ENCODE measurements at places on chromosomes 3 and 15.

DNA sequence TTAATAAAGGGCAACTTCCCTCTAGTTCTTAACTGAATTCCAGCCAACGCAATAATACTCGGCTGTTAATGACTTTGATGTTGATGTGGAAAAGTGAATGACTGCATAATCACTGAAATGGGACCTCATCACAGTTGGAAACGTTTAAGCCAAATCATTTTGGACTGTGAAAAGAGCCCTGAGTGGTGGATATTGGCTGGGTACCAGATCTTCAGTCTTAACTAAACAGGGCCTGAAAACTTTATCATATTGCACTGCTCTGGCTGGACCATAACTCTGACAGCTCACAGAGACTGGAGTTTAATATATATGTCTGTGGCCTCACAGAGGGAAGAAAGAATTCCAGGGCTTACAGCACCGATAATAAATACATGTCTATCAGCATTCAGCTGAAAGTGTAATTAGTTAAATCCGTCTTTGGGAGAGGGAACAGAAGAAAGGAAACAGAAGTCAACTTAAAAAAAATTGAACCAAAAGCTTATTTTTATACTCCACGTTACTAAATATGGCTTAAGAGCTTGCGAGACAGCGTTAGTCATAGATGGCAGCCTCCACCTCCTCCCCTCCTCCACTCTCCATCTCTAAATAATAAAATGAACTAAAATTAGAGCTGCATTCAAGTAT is 222.3 kb upstream of the CDIN1 start:
- no peak for DNase-seq

DNA sequence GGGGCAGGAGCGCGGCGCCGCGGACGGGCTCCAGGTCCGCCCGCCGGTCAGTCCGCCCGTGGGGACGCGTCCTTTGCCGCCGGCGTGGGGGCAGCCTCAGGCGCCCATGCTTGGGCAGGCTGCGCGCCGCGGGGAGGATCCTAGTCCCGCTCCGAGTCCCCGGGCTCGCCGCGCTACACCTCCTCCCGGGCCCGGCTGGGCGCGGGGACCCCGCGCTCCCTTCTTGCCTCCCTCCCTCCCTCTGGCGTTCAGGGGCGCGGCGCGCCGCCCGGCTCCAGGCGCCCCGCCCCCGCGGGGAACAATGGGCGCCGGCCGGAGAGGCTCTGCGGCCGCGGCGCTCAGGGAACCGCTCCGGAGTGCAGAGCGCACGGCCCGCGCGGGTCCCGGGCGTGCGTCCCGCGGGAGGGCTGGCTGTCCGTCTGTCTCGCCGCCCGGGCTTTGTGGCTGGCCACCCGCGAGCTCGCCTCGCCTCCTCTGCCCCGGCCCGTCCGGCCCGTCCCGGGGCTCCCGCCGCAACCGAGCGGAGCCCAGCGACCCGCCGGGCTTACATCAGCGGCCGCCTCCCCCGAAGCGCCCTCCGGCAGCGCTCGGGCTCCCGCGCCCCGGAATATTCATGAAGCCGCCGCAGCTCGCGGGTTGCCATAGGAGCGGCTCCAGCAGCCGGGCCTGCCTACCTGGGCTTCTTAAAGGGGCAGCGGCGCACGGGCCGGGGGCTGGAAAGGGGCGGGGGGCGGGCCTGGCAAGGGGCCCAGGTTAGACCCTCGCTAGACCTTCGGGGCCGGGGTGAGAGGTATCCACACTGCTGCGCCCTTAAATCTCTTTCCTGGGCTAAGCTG is at the start of gene HCN4:
HCN4 (minus strand) TSS at position 658 of the 836 bp plus-strand sequence. CDS start 688 bp downstream, outside the sequence.
- DNase-seq: no peak

DNA sequence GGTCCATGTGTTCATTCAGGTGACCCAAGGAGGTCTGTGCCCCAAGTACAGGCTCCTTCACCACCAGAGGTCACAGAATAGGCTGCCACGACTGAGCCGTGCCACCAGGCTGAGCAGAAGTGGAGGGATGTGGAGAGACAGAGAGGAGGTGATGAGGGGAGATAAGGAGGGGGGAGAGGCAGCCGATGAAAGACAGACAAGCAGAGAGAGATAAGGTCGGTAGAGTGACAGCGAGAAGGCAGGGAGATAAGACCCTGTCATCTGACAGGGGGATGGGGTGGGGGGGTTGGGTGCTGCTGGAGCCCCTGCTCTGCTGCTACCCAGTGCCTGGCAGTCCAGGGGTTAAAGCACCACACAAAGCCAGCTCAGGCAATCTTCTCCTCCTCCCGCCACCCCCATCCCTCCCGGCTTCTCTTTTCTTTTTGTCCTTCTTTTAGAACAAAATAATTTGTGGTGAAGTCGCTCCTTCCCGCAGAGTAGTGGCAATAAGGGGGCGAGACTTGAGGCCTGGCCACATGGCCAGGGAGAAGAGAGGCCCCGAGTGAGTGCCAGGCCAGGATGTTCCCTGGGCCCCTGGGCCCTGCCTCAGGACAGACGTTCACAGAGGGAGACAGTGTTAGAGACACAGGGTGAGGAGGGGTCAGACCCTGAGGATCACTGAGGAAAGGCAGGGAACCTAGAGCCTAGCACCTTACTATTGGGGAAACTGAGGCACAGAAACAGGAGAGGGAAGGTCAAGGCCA is 67.9 kb downstream of the CACNA2D2 start:
- no peak for DNase-seq

- DNase-seq: no peak
Observed at GRCh38 chr3:57007521-57008460, 52.7 kb upstream of the SPATA12 start.

GRCh38 chr3:50205413-50206276 is 574 bp downstream of the SLC38A3 start:
- no peak for DNase-seq

- no peak for DNase-seq
Observed at GRCh38 chr3:185409957-185410356, 47.0 kb downstream of the MAP3K13 start.

- DNase-seq: no peak
Observed at GRCh38 chr3:11548721-11549131, 95.0 kb downstream of the VGLL4 start.

DNA sequence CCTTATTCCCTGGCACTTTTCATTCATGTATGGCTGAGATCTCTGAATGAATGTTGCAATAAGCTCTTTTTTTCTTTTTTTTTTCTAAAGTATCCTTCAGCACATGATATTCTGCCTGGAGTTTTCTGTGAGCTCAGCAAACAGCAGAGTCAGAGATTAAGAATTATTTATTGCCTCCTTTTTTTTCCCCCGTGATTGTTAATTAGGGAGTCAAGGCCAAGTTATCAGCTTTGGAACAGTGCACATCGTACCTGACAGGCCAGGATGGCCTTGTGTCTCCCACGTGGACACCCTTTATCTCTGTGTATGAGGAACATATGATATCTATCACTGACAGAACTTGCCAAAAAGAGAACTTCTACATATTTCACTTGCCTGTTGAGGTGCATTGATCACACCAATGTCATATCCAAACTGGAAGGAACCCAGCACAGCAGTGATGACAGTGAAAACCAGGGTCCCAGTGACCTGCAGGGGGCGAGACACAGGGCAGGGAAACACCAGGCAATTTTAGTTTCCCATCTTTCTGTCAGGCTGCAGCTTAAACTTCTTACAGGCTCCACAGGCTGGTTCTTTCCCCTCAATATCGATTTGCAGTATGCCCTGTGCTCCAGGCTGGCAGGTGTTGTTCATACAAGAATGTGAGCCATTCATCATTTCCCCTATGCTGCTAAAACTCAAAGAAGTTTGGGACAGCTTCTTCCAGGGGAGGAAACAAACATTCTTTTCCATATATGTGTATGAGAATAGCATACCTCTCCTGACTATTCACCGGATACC is 8.2 kb downstream of the SLC2A2 start:
- DNase-seq: no peak

- no peak for DNase-seq
Observed at GRCh38 chr3:28901018-28901417, 379.9 kb upstream of the RBMS3 start.

DNA sequence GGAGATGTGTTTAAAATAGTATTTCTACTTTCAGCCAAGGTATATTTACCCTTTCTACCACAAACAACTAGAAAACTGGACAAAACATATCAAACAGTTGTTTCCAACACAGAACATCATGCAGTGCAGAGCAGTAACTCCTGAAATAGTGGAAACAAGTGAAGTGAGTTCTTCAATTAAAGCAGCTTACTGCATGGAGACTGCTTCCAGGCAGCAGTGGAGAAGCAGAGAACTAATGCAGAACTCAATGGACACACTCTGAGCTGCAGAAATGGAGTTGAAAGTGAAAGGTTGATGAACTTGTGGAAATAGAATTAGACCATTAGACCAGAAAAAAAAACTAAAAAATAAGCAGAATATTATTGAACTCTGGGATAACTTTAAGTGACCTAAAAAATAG is 478.9 kb downstream of the CNTN6 start:
- DNase-seq: no peak

DNA sequence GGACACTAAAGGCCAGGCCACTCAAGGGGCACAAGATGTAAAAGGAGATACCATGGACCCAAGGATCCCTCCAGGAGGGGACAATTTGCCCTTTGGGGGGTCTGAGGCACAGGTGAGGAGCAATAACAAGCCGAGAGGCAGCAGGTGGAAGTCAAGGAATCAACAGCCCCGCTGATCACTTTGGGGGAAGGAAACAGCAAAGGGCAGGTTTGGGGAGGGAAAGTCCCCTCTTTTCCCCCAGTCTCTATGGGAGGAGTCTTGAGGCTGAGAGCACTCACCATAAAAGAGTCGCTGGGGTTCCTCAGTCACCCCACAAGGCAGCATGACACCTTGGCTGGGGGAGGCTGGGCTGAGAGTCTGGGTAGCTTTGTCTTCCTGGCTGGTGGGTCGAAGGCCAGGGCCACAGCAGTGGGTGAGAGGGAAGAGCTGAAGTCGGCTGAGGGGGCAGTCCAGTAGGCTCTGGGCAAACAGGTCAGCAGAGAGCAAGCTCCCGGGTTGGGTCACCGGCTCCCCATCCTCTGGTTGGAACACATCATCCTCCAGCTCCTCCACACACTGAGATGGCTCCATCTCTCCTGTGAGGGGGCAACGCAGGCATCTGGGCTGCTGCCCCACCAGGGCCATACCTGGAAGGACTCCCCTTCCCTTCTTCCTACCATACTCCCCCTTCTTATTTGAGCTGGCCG is 3.0 kb downstream of the BMF start:
- no peak for DNase-seq

Measured in stimulated activated CD8-positive, alpha-beta memory T cell treated with anti-CD3 and anti-CD28 coated beads, Interleukin-4, amount 100 ng/mL, for 1 hour (primary cell).